ENCODE measurements at places on chromosomes 2 and 18.
A peak's percentile ranks its signal among the peaks of the same experiment; 100 is the strongest.

GRCh38 chr2:30631051-30631671, 176.1 kb downstream of the CAPN13 start:
- DNase-seq = peak; percentile 21

DNA sequence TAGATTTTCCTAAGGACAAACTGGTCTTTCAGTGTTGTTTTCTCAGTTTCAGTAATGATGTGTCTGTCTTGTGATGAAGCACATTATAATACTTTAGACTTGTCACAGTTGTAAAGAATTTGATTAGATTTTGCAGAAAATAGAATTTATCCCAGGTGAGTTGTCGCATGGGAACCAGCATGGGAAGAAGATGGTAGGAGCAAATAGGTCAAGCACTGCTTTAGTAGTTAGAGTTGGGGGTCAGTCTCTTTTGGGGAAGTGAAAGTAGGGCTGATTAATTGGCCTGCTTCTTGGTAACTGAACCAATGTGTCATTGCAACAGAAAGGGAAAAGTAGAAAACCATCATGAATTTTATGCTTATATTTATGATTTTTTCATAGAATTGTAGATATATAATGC, 153.2 kb upstream of the MYO3B start:
- DNase-seq = no peak

GRCh38 chr2:30530346-30530745, 83.3 kb downstream of the LCLAT1 start:
- no peak for DNase-seq

DNA sequence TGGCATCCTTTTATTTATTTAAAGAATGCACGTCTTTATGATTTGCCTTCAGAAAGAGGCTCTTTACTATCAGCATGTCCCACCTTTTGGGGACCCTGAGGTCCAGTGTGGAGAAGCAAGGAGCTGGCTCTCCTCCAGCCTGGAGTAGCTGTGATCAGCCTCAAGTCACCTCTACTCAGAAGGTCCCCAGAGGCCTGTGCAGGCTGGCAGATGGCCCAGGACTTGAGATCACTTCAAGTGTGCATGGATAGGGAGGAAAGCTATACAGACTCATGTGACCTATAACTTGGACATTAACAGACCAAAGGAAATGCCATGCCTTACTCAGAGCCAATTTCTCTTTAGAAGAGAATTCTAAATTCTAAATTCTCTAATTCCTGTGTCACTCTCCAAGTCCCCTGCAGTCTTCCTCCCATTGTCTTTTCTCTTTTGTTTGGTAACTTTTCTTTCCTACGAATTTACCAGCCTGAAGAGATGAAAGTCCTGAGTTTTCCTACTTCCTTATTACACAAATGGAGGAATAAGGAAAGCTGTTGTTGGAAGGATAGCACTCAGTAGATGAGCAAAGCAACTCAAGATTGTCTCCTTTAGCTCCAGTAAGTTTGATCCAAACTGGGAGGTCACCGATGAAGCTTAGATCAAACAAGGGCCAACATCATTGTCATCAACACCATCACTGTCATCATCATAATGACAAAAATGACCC, 163.9 kb downstream of the GFPT1 start:
- no peak for DNase-seq

DNA sequence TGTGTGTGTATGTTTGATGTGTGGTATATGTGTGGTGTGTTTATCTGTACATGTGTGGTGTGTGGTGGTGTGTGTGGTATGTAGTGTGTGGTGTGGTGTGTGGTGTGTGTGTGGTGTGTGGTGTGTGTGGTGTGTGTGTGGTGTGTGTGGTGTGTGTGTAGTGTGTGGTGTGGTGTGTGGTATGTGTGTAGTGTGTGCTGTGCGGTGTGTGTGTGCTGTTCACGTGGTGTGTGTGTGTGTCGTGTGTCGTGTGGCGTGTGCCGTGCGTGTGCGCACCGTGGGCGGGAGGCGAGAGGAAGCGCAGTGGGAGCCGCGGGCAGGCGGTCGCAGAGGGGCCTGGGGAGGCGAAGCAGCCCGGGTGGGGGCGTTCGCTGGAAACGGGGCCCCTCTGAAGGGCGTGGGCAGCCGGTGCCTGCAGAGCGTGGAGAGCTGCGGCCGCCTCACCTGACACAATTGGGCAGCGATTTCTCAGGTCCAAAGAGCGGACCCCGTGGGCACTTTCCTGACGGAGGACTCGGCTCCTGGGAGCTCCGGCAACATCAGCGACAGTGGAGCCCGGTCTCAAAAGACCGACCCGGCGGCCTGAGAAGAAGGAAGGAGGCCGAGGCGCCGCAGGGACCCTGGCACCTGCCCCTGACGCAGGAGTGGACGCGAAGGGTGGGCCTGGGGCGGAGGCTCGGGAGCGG, 741.1 kb upstream of the SALL3 start:
- DNase-seq = no peak

DNA sequence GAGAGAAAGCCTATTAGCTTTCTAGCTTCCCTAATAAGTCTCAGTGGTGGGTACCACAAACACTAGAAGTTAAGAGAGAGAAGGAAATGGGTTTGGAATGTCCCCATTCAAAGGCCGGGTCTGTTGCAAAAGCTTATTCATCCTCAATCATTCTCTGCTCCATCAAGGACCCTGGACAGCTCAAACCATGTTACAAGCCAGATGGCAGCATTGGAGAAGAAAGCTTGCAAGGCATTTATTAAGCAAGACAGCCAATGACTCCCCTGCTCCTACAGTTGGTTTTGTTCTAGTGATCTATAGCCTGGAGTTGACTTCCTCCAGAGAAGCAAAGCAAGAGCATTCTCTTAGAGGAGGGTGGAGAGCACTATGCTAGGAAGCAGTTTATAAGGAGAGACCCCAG, 86.9 kb upstream of the LMAN1 start:
- DNase-seq = no peak

- no peak for DNase-seq
These were observed 257.5 kb downstream of the RND3 start for GRCh38 chr2:150230004-150230403.

DNA sequence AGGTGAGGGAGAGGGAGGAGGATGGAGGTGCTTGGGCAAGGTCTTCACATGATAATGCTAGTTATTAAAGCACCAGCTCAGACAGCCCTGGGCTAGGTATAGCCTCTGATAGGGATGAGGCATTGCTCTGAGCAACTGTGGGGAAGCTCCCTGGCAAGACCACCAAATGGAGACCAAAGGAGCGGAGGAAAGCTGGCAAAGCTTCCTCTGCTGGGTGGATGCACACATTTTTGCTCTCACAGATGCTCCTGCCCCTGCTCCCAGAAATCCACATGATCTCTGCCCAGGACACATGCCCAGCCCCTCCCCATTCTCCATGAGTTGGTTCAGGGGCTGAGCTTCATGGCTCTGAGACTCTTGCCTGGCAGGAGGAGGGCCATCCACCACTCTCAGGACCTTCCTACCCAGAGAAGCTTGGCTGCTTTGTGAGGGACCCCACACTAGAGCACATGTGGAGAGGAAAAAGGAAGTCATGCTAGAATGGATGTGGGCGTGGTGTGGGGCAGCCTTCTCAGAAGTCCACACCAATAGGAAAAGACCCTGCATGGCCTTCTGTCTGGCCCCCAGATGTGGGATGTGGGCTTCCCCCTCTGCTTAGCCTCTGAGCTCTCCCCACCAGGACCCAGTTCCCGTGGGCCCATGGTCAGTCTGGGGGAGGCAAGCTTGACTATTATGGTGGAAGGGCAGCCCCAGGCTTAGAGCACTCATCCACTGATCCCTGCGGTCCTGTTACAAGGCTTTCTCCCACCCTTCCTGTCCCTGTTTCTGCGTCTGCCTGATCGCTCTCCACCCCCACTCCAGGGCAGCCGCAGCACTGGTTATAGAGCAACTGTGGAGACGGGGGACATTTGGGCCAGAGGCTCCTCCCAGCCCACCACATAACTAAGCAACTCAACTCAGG, 10.5 kb upstream of the CYP26B1 start:
- DNase-seq = no peak

DNA sequence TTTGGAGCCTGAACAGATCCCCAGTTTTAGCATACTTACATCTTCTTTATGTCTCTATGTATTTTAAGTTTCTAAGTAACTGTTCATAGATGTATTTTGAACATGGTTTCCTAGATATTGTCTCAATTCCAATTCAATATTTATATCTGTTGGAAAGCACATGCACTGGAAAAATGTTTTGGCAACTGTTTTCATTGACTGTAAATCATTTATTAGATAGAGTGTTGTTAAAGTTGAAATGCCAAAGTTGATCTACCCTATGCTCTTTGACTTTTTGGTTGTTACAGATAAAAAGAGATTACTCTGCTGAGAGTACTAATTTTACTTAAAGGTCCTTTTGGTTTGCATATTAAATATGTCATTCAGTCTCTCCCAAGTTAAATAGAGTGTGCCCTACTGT, 345.0 kb upstream of the NRP2 start:
- no peak for DNase-seq

- DNase-seq = no peak
These were observed 89.2 kb downstream of the SP100 start for GRCh38 chr2:230505162-230505561.

DNA sequence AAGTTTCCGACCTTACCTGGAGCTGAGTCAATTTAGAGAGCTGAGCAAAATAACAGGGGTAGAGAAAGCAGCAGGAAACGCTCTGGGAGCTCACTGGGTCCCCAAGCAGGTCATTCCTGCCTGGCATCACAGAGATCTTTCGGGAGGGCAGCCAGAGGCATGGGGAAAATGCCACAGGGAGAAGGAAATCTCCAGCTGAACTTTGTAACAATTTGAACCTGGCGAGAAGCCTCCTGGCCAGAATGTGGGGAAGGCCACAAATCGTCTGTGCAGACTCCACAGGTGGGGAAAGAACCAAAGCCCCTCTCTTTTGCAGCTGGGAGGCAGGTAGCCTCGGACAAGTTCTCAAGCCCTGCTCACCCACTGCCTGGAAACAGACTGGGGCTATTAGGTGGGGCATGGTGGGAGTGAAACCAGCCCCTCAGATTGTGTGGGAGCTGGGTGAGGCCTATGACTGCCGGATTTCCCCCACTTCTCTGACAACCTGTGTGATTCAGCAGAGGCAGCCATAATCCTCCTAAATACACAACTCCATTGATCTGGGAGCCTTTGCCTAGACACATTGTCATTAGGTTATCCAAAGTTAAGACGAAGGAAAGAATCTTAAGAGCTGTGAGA, 53.9 kb downstream of the INO80D start:
- DNase-seq = no peak

DNA sequence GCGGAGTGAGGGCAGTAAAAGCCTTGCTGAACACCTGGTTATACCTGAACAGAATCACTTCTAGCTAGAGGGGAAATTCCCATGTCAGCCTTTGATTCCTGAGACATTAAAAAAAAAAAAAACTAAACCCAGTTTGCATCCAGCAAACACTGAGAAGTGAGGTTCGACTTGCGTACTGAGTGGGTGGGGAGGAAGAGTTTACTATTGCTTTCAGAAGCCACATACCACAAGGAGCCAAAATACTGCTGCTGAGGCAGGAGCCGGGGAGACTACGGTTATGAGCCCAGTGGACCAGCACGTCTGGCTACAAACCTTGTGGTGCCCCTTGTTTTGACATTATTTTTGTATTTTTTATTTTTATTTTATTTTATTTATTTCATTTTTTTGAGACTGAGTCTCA, 2.7 kb downstream of the COLEC11 start:
- no peak for DNase-seq

DNA sequence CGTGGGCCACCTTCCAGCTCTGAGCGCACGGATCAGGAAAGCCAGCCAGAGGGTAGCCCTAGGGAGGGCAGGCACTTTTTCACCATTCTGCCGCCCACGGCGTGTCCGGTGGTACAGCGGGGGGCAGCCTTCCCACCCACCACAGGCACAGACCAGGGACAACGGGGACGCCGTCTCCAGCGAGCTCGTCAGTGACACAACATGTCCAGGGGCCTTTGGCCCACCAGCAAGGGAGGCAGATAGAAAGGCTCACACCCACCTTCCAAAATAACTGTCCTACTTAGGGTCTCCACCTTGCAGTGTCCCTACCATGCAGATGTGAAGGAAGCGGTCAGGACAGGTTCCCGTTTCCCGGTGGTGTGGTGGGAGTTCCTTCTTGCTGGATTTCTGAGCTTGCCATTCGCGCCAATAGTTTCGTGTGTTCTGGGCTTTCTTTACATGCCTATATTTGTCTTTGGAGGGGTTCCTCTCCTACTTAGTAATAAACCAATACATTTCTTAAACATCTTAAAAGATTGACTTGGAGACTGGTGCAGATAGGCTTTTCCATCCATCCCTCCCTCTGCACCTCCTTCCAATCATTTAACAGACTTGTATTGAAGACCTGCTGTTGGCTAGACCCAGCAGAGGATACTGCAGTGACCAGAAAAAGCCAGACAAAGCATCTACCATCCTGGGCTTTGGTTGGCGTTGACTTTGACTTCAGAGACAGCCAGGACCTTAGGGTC, 872 bp downstream of the ASB1 start:
- DNase-seq = peak; percentile 3

GRCh38 chr2:189540551-189540950, 40.0 kb downstream of the SLC40A1 start:
- DNase-seq = no peak

DNA sequence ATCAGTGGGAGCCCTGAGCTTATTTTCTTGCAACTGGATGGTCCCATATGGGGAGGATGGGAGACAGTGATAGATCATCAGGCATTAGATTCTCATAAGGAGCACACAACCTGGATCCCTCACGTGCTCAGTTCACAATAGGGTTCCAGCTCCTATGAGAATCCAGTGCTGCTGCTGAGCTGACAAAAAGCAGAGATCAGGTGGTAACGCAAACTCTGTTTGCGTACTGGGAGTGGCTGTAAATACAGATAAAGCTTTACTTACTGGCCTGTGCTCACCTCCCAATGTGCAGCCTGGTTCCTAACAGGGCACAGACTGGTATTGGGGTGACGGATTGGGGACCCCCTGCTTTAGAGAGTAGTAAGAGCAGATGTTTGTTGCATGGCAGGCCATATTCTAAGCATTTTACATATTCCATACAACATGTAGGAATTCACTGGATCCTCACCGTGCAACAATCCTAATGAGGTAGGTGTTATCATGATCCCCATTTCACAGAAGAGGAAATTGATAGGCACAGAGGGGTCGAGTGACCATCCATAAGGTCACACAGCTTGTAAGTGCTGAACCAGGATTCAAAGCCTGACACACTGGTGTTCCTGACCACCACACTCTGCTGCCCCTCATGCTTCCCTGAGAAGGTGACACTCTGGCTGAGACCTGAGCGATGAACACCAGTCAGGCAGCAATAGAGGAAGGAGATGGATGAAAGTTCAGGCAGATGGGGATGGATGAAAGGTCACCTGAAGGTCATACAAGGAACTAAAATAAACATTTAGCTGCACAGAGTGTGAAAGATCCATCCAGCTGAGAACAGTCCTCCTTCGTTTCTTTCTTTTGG, 15.7 kb upstream of the MAT2A start:
- DNase-seq = no peak

- no peak for DNase-seq
These were observed 69.8 kb upstream of the ACVR1C start for GRCh38 chr2:157698430-157698829.

Measured in CD4-positive, alpha-beta T cell treated with Interleukin-10 for 1 hour (primary cell).